Stimulated activated CD4-positive, alpha-beta T cell treated with anti-CD3 and anti-CD28 coated beads, TNF-alpha, amount 100 ng/mL, for 1 hour (primary cell): ENCODE measurements at places on chromosomes 6 and 20.
A peak's percentile ranks its signal among the peaks of the same experiment; 100 is the strongest.

DNA sequence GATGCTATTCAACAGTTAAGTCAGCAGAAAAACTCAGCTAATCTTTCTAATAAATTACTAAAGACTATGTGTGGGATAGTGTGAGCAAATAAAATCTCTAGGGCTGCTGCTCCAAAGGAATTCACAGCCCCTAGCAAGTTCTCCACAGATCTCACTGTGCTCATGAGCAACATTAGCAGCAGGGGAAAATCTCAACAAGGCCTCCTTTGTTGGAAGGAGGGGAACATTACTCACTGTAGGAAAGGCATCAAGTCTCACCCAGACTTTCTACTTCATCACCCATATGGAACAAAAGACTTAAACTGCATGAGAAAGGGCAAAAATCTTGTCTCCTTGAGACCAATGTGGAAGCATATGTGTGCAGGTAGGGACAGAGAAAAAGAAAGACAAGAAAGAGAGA is 726.4 kb upstream of the SLC35B3 start:
- DNase-seq, result no peak

GRCh38 chr6:80331522-80331921 is 225.1 kb downstream of the BCKDHB start:
- DNase-seq, result no peak

DNA sequence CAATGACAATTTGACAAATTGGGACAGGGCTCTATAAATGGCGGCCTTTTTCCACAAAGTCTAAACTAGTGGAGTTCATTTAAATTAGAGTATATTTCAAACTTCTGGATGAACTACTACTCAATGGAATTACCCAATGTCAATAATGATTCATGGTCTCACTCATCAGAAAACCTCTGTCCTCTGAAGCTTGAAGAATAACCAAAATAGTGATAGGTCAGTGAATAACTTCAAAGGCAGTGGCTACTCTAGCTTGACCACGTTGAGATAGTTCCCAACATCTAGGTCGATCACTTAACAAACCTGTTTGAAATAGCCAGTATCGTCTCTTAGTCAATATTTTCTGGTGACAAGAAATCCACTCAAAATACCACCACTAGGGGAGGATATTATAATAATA is 197.6 kb downstream of the HDGFL1 start:
- DNase-seq, result no peak

GRCh38 chr6:4210629-4211419 is 75.4 kb upstream of the ECI2 start:
- peak; percentile 4 for DNase-seq

DNA sequence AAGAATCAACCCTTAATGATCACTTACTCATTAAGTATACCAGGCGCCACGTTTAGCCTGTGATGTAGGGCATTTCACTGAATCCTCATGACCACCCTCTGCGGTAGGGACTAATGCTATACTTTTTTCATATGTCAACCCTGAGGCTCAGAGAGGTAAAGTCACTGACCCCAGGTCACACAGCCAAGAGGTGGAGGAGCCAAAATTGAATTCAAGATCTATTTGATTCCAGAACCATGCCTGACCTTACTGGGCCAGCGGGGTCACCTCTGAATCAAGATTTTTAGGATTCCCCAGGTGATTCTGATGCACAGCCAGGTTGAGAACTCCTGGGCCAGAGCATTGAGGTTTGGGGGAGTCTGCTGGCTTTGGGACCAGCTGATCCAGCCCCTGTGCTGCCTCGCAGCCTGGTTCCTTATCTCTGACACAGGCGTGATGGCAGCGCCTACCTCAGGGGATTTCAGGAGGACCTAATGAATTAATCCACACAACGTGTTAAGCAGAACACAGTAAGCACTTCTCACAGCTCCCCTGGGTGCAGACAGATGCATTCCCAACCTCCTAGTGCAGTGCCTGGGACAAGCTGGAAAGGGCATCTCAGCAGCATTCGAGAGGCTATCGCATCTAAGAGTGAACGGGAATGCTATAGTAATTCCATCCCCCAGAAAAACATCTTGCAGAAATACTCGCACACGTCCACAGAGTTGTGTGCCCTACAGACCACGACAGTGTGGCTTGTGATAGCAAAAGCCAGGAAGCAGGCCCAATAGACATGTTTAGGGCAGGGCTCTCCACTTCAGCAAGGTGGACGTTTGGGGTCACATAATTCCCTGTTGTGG is 101.4 kb upstream of the PTPN1 start:
- no peak for DNase-seq

DNA sequence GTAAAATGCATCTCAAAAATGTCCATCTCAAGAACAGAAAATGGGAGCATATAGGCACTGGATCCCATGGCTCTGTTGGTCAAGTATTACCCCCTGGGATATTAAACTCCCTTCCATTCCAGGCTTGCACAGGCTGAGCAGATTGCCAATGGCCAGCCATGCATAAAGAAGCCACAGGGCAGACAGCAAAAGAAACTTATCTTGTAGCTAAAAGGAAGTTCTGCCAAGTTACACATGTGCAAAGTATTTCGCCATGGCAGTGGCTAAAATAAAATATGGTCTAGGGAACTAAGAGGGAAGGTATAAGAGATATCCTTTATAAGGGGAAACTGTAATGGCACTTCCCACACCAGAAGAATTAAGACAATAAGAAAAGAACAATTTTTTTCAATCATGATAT is 415.6 kb upstream of the BTBD3 start:
- no peak for DNase-seq

DNA sequence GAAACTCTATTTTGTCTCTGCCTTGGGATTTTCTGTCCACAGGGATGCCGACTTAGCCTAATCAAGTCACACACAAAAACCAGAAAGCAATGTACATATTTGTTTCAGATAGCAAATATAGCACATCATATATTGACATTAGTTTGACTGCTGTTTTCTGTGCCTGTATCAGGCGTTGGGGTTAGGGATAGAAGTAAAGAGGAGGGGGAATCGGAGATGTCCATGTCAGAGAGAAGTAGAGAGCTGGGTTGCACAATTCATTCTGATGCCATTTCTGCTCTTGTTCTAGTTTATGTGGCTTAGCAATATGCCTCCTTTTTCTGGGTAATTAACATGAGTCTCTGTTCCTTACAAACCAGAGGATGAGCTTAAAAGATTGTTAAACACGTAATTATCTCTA is 14.7 kb upstream of the IPCEF1 start:
- no peak for DNase-seq

DNA sequence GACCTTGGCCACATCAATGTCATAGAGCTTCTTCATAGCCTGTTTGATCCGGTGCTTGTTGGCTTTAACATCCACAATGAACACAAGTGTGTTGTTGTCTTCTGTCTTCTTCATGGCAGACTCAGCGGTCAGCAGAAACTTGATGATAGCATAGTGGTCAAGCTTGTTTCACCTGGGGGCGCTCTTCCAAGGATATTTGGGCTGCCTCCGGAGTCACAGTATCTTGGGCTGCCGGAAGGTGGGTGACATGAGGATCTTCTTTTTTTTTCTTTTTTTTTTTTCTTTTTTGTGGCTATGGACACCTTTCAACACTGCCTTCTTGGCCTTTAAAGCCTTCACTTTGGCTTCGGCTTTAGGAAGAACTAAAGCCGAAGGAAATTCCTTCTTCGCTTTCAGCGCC is 244.6 kb downstream of the GJA1 start:
- DNase-seq, result no peak

GRCh38 chr6:117870486-117871242 is 36.4 kb upstream of the SLC35F1 start:
- no peak for DNase-seq

GRCh38 chr6:64984948-64985347 is 722.1 kb downstream of the EYS start:
- no peak for DNase-seq

GRCh38 chr6:15036690-15037245 is 209.1 kb upstream of the JARID2 start:
- no peak for DNase-seq

DNA sequence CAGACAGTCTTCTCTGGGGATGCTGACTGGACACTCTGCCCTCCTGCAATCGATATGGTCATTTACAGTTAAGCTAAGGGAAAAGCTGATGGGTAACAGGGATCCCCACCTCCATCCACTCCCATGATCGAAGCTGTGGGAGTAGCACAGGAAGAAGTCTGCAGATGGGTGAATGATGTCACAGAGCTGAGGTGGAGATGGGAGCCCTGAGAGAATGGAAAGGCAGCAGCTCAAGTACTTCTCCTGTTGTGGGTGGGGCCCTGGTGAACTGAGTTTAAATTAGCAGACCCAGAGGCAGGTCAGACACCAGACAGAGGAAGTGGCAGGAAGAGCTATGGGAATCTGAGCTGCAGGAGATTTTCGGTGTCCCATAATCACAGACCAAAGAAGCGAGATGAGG is 29.0 kb downstream of the HDGFL1 start:
- no peak for DNase-seq

DNA sequence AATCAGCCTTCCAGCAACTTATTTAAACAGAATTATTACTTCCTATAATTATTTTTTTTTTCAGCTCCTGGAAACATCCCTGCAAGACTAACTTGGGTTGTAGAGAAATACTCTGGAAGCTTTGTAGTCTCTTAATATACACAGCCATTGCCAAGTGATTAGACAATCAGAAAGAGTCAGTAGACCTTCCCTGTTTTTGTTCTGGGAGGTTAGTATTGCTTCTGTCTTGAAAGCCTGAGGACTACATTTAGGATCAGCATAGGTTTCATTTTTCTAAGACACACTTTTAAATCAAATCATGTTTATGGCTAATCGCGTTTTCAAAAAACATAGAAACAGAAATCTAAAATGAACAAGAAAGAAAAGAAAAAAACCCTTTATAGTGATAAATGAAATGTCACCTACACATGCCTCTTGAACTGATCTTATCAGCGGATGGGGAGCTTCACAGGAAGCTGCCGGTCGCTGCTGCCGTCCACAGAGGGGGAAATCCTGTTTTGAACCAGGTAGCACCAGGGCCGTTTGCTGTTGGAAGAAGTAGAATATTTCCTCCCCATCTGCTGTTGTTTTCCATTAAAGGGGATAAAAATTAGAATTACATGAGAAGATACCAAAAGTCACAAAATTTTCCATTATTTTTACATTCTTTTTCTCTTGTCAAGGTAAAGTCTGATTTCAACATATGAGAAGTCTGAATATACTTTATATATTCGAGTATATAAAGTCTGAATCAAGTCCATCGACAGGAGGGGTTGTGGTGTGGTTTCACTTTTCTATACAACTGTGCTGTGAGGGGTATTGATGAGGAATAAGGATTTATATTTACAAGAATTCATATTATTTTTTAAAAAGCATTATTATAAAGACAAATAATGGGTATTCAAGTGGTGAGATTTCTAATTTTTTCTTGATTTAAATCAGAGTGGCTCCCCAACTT is 94.6 kb downstream of the ARMC2 start:
- peak; percentile 35 for DNase-seq

DNA sequence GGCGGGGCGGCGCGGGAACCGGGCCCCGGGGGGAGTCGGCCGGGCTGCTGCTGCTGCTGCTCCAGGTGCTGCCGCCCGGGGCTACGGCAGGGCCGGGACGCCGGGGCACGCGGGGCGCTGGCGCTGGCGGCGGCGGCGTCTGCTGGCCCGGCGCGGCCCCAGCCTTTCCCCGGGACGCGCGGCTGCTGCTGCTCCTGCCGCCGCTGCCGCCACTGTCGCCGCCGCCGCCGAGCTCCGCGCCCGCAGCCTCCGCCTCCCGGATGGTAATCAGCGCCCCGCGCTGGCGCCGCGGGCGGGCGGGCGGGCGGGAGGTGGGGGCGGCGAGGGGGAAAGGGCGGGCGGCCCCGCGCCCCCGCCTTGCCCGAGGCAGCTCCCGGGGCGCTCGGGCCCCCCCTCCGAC is 306 bp downstream of the EBF4 start:
- DNase-seq, result no peak

DNA sequence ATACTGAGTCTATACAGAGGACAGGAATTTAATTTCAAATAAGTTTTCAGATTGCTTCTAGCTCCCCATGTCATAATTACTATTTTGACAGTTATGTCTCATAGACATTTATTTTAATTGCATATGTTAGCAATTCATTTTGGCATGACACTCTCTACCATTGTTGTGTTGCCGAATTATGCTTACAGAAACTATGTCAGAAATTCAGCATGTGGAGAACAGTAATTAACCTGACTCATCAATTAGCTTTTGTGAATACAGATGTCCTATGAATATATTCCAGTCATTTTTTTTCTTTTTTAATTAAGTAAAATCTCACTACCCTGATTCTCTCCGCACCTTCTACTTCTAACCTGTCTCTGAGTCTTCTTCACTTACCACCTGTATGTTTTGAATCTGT is 105.1 kb downstream of the NKAIN2 start:
- no peak for DNase-seq

- DNase-seq, result no peak
Observed at GRCh38 chr6:89013438-89013837, 50.0 kb upstream of the RNGTT start.

- DNase-seq, result no peak
Observed at GRCh38 chr20:59159493-59160376, 3.9 kb upstream of the ZNF831 start.

GRCh38 chr6:57109880-57110279 is 19.9 kb downstream of the ZNF451 start:
- DNase-seq, result no peak

GRCh38 chr6:21019614-21020013 is 485.4 kb downstream of the CDKAL1 start:
- no peak for DNase-seq

DNA sequence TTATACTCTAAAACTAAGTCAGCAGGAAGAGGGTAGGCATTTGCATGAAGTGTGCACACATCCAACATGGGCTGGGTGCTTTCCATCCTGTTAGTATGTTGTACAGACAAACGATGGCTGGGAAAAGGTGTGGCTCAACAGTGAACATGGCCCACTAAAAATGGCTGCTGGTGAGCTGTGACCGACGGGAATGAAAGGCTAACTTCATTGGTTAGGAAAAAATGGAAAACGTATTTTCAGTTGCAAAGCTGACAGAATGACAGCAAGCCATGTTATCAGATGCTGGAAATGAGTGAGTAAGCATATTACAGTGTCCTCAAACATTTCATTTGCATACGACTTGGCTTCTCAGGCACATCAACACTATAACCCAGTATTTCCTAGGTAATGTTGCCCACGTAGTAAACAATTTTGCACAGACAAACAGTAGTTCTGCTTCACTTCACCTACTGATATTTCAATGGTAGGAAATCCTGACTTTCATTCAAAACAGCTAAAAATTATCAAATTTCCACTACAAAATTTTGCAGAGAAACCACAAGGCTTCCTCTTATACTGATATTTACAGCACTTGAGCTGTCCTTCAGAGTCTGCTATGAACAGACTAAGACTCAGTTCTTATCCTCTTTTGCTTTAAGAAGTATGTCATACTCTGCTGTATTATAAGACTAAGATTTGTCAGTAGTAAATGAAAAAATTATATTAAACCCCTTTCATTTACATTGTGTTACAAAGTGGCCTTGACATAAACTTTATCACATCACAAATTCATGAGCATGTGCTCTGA is 98.9 kb downstream of the IRF4 start:
- no peak for DNase-seq

DNA sequence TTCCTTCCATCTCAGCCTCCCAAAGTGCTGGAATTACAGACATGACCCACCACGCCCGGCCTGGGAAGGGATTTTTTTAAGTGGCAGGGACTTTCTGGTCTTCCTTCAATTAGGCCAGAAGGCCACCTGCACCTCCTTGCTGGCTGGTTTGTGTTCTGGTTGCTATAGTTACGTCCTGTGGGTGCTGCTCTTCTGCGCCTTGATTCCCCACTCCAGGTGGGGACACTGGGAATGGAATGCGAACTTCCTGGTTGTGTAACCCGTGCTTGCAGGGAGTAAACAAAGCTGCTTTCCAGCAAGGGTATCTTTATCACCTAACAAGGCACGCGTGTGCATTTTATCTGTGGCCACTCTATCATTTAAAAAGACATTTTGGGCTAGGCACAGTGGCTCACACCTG is 117.7 kb downstream of the PLEKHG1 start:
- DNase-seq, result no peak
